ENCODE measurements at places on chromosomes 3 and 15.

DNA sequence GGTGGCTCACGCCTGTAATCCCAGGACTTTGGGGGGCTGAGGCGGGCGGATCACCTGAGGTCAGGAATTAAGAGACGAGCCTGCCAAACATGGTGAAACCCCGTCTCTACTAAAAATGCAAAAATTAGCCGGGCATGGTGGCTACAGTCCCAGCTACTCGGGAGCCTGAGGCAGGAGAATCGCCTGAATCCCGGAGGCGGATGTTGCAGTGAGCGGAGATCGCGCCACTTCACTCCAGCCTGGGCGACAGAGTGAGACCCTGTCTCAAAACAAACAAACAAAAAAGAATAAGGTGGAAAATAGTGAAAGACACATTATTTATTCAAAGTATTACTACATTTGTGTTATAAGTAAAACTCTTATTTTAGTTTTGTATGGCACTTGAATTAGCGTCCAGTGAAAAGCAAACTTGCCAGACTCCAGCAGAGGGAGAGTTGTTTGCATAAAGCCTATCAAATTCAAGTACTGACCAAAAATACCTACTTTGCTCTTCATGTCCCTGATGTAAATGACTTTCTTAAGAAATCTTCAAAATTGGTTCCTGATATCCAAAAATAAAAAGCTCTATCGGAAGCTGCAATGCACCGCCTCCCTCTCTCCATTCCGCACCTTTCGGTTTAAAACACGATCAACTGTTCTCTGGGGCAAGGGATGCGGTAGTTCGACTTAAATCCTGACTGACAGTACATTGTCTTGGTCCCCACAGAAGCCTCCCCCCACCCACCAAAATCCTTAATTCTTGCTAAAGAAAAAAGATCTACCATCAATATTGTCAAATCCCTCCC lies 1.2 kb downstream of the TRPM7 start:
- no peak for DNase-seq

DNA sequence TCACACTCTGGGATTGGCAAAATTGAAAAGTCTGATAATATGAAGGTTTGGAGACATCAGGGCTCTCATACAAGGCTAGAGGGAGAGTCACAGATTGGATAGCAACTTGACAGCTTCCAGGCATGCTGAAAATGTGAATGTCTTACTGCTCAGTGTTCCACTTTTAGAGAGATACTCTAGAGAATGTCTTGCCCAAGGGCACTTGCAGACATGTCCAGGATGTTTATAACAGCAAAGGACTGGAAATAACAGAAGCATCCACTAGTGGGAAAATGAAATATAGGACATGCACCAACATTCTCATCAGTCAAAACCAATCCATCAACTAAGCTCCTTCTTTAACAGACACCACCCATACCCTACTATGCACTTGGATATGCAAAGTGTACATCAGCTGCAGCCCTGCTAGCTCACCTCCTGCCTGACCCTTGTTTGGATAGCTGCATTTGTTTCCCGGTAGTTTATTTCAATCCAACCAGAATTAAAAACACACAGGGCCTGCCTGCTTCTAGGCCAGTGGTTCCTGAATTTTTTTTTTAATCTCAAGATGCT lies 101.6 kb upstream of the ARHGEF3 start:
- no peak for DNase-seq

- DNase-seq, result no peak
Observed at GRCh38 chr15:66779331-66780009, 77.4 kb downstream of the SMAD6 start.

DNA sequence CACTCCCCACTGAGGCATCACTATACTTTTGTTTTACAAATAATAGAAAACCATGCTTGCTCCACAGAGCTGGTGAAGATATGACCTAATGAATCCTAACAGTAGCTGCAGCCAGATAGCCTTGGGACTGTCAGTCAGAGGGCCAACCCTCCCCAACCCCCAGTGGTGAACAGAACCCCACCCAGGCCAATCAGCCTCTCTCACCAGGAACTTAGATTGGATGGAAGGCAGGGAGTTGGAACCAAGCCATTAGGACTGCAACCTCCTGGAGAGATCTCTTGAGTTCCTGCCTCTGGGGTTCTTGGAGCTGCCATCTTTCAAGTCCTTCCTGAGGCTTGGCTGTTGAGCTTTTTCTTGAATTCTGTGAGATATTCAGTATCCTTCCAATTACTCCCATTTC lies 3.0 kb upstream of the MRPS22 start:
- DNase-seq, result no peak

GRCh38 chr3:156378871-156379270 lies 176.0 kb downstream of the SSR3 start:
- DNase-seq, result no peak

DNA sequence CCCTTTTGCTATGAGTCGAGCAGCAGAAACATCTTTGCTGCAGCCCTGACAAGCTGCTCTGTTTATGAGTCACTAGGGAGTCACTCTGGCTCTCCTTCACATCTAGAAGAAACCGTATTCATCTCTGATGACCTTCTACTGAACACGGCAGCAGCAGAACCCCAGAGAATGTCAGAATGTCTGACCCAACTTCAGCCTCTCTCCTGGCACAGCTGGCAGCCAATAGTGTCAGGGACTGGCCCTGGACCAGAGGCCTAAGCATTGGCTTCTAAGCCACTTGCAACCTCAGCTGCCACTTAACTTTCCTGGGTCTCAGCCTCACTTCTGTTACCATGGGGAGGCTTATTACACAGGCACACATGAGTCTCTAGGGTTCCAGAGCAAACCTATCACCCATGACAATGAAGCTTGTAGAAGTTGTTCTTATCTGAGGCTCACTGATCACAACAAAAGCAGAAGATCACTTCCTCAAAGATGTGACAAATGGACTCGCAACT lies 184.1 kb upstream of the TLE3 start:
- DNase-seq, result no peak

DNA sequence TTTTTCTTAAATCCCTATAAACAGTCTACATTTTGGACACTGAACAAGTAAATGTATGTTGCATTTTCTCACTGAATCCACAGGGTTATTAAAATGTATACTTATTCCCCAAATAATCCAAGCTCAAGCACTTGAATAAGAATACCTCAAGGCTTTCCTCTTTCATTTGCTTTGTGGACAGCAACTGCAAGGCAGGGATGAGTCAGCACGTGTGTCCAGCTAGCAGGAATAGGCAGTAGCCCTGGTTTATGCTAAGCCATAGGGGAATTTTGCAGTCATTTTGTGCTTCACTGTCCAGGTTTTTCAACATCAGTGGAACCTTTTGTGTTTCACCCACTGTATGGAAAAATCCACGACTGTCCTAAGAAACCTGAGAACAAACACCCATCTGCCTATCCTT lies 96.7 kb upstream of the KCNMB2 start:
- DNase-seq, result no peak

DNA sequence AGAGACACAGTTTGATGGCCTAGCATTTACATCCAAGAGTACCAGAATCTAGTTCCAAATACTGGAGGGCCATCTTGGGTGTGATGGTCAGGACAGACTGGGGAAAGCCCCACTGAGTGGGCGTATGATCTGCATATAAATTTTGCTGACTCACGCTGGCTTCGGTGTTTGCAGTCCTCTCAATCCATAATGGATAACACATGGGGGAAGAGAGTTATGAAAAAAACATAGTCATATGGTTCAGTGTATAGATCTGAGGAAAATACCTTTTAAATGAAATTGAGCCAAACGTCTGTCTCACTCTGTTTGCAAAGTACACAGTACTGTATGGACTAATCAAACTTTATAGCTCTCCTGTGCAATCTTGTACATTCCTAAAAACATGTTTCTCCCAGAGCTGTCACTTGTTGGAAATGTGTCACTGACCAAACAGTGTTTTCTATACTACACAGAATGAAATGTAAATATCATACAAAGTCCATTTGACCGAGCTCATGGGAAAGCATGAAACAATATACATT lies 125.3 kb upstream of the THBS1 start:
- no peak for DNase-seq

DNA sequence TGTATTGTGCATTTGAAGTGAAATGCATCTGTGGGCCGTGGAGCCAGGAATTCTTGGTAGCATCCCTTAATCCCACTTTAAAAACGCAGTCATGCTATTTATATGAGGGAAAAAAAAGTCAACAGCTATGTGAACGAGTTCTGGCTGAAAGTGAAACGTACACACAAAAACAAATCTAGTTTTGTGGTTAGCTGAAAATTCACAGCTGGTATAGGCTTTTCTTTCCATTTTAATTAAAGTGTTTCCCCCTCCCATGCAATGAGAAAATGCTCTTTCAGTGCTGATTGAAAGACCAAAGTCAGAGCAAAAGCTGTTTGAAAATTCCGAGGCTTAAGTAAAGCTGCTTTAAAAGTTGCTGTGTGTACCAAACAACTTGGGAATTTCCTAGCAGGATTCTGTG lies 297.4 kb downstream of the PLCL2 start:
- no peak for DNase-seq
